ENCODE measurements at places on chromosomes 4 and X.

GRCh38 chrX:3462166-3462508, 115.7 kb upstream of the MXRA5 start:
- DNase-seq, result no peak
- no peaks in the 10 kb centered on the region for H3K4me1 ChIP-seq
- H3K4me3 ChIP-seq, result no peak overlapping the region
- H3K27ac ChIP-seq, result no peak overlapping the region
- no peaks in the 10 kb centered on the region for H3K36me3 ChIP-seq

DNA sequence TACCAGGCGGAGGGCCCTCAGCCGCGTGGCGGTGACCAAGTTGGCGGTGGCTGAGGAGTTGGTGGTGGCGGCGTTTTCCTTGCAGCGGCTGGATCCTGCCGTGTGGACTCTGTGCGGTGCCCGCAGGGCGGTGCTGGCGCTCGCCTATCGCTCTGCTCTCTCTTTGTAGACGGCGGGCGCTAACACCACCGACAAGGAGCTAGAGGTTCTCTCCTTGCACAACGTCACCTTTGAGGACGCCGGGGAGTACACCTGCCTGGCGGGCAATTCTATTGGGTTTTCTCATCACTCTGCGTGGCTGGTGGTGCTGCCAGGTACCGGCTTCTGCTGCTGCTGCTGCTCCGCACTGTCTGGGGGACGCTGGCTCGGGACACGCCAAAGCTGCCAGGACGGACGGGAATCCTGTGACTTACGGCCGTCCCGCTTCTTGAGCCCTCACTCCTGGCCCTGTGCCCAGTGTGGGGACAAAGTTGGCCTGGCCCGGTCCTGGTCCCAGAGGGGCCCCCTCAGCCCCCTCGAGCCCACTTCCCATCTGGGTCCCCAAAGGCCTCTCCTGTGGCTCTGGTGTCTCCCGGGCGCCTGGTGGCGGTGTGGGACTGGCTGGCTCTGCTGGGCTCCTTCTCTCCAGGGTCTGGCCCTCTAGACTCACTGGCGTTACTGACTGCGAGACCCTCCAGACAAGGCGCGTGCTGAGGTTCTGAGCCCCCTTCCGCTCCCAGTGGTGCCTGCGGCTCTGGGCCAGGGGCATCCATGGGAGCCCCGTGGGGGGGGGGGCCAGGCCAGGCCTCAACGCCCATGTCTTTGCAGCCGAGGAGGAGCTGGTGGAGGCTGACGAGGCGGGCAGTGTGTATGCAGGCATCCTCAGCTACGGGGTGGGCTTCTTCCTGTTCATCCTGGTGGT, 10.7 kb downstream of the FGFR3 start:
- H3K27ac ChIP-seq, result no peak overlapping the region
- H3K4me1 ChIP-seq, result no peaks in the 10 kb centered on the region
- DNase-seq, result no peak
- no peaks in the 10 kb centered on the region for H3K36me3 ChIP-seq
- H3K27me3 ChIP-seq, result no peaks in the 10 kb centered on the region

GRCh38 chr4:26206339-26206738, 114.5 kb upstream of the RBPJ start:
- no peak overlapping the region for H3K27ac ChIP-seq
- H3K36me3 ChIP-seq, result no peaks in the 10 kb centered on the region
- peak; percentile 99 for DNase-seq
- H3K27me3 ChIP-seq, result no peaks in the 10 kb centered on the region

- H3K27ac ChIP-seq, result no peak overlapping the region
- no peaks in the 10 kb centered on the region for H3K4me1 ChIP-seq
- H3K36me3 ChIP-seq, result no peaks in the 10 kb centered on the region
- H3K4me3 ChIP-seq, result no peak overlapping the region
- H3K27me3 ChIP-seq, result no peaks in the 10 kb centered on the region
- peak; percentile 75 for DNase-seq
These were observed 20.2 kb downstream of the FBXW7 start for GRCh38 chr4:152515678-152516077.

DNA sequence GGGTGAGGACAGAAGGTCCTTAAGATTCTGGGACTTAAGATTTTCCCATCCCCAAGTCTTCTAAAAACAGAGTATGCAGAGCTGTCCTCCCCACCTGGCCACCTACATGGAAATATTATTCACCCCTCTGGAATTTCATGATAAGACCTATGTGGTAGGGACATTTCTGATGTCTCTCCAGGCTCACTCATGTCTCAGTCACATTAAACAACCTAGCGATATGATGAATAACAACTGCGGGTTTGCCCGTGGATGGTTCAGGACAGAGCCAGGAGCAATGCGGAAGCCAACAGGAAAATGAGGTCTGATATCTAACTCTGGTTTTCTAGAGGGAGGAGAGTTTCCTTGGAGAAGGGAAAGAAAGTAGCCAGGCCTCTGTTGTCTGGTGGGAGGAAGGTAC, 47.4 kb downstream of the TEX13A start:
- no peaks in the 10 kb centered on the region for H3K36me3 ChIP-seq
- no peaks in the 10 kb centered on the region for H3K27me3 ChIP-seq
- no peaks in the 10 kb centered on the region for H3K4me1 ChIP-seq
- H3K4me3 ChIP-seq, result no peak overlapping the region
- no peak for DNase-seq

- DNase-seq, result no peak
- no peak overlapping the region for H3K27ac ChIP-seq
- H3K27me3 ChIP-seq, result no peaks in the 10 kb centered on the region
- no peak overlapping the region for H3K4me3 ChIP-seq
These were observed 17.8 kb upstream of the CPEB2 start for GRCh38 chr4:14984448-14984847.

DNA sequence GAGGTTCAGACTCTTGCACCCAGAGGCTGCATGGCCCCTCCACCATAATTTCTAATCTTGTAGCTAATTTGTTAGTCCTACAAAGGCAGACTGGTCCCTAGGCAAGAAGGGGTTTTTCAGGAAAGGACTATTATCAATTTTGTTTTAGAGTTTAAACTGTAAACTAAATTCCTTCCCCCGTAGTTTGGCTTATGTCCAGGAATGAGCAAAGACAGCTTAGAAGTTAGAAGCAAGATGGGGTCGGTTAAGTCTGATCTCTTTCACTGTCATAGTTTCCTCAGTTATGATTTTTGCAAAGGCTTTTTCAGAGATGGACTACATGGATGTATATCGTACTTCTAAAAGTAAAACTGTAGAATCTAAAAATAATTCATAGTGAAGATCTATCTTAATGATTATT, 258.1 kb upstream of the IL1RAPL1 start:
- H3K36me3 ChIP-seq, result no peaks in the 10 kb centered on the region
- no peaks in the 10 kb centered on the region for H3K27me3 ChIP-seq
- H3K4me3 ChIP-seq, result no peak overlapping the region
- H3K4me1 ChIP-seq, result no peaks in the 10 kb centered on the region

DNA sequence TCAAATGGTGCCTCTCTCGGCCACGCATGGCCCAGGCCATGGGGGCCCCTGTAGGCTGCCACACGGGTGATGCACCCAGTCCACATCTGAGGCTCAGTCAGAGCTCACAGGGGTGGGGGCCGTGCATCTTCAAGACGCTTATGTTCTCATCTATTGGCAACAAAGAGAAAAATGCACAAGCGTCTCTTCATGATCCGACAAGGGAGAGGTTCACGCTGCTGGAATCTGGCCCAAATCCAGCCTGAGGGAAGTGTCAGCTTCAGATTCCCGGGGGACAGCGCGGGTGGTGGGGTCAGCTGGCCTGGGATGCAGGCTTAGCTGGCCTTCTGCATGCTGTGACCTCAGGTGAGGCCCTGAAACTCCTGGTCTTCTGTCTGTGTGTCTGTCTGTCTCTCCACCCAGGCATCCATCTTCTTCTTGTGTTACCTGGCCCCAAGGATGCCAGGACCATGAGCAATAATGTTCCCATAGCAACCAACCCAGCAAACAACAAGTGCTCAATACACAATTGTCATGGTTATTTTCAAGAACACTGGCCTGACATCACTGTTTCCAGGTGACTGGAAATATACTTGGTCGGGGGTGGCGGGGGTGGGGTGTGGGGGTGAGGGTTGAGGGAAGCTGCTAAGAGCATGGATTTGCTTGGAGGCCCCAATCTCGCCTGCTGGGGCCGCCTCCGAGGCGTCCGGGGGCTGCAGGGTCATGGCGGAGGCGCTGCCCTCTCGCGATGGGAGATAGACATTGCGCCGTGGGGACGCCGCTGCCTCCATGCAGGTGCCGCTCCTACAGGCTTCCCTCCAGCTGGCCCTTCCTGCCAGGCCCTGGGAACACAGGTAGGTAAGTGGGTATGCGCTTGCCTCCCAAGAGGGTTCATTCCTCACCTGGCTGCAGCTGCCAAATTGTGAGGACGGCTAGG, 48.3 kb downstream of the ABLIM2 start:
- H3K27ac ChIP-seq, result no peak overlapping the region
- no peaks in the 10 kb centered on the region for H3K36me3 ChIP-seq
- DNase-seq, result peak; percentile 30
- H3K4me3 ChIP-seq, result no peak overlapping the region
- no peaks in the 10 kb centered on the region for H3K27me3 ChIP-seq
- no peaks in the 10 kb centered on the region for H3K4me1 ChIP-seq

DNA sequence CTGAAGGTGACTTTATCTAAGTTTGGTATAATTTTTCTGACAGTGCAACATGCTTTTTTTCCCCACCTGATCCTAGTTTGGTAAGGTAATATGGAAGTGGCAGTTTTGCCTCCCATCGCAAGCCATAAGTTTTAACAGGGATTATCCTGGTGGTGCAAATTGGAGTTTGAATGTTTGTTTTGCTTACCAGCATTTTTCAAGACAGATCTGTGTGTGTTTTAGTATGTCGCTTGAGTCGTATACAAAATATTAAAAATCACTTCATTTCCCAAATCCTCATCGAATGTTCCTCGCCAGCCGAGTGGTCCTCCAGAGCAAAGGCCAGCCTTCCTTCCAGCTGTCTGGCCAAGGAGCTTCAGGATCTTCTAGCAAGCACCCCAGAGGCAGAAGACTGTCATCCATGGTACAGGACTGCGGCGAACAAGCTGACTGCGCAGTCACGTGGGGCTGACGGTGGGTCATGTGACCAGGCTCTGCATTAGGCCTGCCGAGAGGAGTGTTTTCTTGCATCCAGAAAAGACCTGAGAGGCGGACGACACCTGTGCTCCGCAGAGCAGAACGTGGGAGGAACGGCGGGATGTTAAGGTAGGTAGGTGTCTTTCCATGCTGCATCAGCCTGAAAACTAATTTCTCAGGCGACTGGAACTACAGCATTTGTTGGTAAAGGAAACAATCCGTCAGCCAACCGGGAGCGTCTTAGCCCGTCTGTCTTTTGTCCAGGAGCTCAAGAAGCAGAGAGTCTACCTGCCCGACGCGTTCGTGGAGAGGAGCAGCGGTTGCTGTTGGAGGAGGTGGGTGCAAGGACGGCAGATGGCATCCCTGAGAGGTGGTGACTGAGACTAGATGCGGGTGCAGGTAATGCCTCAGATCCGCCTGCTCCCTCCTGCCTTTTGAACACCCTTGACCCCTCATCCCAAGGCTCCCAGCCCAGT, at the start of gene GPRASP3:
Gene GPRASP3 (plus strand): TSS at position 507 of the 932 bp plus-strand sequence. CDS start 28,253 bp downstream, outside the sequence.
- H3K4me1 ChIP-seq, result no peaks in the 10 kb centered on the region
- H3K27me3 ChIP-seq, result no peaks in the 10 kb centered on the region
- peak within 1 kb of the TSS; percentile 72 for H3K4me3 ChIP-seq
- peak within 1 kb of the TSS; percentile 41 for H3K27ac ChIP-seq
- DNase-seq, result peak; percentile 75
- no peaks in the 10 kb centered on the region for H3K36me3 ChIP-seq
